H54 (cell line): ENCODE measurements at places on chromosomes 5 and 9.

- DNase-seq: no peak
Measured at GRCh38 chr5:124980163-124980941, 233.9 kb upstream of the ZNF608 start.

DNA sequence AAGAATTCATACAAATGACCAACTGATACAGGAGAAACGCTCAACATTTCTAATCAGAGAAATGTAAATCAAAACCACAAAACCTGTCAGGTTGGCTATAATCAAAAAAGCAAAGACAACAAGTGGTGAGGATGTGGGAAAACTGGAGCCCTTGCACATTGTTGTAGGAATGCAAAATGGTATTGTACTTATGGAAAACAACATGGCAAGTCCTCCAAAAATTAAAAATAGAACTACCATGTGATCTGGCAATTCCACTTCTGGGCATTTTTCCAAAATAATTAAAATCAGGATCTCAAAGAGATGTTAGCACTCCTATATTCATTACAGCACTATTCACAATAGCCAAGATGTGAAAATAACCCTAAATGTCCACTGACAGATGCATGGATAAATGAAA lies 76.1 kb downstream of the FNIP1 start:
- no peak for DNase-seq

DNA sequence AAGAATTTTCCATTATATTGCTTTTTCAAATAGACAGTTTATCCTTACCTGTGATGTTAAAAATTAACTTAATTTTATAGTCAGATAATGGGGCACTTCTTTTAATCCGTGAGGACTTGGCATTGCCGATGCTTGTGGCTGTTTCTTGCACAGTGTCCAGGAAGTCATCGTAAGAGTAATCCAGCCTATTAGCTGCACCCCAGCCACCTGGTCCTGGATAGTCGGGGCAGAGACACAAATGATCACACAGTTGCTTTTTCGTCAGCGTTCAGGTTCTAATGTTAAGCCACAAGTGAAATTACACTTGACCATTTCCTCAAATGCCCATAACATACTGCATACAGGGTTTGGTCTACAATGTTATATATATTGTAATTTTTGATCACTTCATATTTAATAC lies 107.4 kb downstream of the SVEP1 start:
- DNase-seq: no peak

GRCh38 chr9:79551586-79551985 lies 20.2 kb upstream of the TLE4 start:
- no peak for DNase-seq

DNA sequence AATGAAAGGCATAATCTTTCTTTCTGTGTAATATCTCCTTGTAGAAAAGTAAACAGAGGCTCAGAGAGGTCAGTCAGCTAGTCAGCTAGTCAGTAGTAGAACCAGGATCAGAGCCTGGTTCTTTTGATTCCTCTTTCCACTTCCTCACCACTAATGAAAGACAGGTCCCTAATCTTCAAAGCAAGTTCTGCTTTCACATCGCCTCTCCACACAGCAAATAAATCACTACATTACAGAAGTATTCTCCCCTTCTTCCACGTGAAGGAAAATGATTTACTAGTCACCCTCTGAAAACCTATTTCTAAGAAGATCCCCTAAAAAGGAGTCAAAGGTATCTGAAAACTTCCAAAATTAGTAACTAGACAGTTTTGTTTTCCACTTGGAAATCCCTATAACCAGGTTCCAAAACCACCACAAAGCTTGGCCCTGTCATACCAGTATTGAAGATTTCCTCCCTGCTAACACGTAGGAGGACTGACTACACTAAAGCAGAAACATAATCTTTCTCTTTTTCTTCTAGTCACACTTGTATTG lies 140.5 kb upstream of the TARS1 start:
- no peak for DNase-seq

DNA sequence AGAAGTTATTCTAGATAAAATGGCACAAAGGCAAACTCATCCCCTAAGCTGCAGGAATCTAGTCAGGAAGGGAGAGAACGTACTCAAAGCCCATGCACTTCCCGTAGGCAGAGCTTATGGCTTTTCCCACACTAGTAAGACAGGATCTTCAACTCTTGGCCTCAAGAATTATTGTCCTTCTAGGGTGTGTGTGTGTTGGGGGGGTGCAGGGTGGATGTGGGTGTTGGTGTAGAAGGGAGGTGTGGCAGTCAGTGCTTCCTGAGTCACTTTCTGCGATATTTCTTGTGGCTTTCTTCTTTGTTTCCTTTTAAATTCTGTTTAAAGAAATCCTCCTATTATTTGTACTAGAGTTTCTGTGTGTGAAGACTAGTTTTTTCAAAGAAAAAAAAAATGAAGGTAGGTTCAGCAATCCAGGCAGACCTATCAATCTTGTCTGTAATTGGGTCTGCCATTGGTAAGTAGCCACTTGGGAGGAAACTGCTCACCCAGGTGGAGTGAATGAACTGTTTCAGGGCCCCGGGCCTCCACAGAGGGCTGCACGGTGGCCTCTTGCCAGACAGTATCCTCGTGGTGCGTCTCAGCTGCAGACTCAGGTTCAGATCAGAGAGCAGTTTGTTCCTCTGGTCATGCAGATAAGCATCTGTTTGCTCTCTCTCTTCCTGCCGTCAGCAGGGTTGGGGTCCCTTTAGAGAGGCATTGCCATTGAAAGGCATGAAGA lies 131.9 kb downstream of the NPR3 start:
- DNase-seq: no peak
